ENCODE measurements at places on chromosomes 13 and 19.

DNA sequence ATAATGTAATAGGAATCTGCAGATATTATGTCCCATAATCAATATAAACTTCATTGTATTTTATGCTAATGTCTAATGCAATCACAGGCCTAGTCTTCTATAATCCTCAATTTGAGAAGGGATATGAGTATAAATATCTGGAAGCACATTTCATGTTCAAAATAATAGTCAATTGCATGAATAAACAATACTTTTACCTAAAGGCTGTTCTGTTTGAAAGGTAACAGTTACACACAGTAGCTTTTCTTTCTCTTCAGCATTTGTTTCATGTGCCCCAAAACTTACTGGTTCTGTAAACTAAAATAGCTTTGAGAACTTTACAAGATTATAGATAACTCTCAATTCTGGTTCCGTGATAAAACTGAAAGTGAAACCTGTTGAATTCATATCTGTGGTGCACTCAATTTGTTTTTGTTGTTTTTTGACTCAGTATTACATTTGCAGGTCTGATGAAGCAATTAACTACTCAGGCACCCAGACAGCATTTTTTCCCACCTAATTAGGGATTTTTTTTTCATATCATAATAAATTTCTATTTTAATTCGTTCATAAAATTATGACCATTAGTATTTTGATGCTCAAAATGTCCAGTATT is 1193.8 kb downstream of the SLITRK1 start:
- DNase-seq: no peak

DNA sequence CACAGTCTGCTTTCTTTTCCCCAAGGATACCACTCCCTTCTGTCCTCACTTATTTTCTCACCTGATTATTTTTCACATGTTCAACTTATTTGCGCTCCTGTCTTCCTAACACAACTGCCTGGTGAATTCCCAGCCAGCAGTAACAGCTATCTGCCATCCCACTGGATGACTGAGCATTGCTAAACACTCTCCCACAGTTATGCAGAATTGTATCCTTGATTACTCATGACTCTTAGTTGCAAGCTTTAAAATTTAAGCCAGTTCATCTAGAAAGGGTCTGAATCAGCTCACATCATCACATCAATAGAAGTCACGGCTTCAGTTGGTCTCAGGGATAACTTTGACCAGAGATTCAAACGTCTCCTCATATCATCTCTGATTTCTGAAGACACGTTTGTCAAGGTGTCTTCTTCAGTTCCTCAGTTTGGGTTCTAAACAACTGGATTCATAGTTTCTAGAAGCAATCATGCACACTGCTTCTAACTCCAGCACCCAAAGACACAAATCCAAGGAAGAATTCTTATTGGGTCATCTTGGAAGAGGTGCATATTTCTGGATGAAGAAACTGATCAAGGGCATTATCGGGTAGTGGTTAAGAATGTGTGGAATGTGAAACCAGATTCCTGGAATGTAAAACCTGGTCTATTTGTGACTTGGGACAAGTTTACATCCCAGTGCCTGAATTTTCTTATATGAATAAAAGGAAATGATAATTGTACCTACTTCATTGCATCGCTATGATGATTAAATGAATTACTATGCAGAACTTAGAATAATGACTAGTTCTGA is 13.9 kb upstream of the DACH1 start:
- no peak for DNase-seq

GRCh38 chr19:56191115-56191514 is 6.5 kb downstream of the ZSCAN5B start:
- DNase-seq: no peak

GRCh38 chr19:3366753-3367627 is 607 bp downstream of the NFIC start:
- DNase-seq: no peak

- DNase-seq: no peak
Measured at GRCh38 chr13:94968757-94969086, 256.4 kb upstream of the SOX21 start.

GRCh38 chr19:2663920-2664571 is 38.4 kb downstream of the GNG7 start:
- no peak for DNase-seq

GRCh38 chr13:48909056-48909389 is 66.7 kb upstream of the FNDC3A start:
- no peak for DNase-seq

GRCh38 chr19:19748249-19748938 is 15.5 kb upstream of the ZNF14 start:
- no peak for DNase-seq

GRCh38 chr19:42206871-42207755 is 10.4 kb downstream of the DEDD2 start:
- DNase-seq: no peak

DNA sequence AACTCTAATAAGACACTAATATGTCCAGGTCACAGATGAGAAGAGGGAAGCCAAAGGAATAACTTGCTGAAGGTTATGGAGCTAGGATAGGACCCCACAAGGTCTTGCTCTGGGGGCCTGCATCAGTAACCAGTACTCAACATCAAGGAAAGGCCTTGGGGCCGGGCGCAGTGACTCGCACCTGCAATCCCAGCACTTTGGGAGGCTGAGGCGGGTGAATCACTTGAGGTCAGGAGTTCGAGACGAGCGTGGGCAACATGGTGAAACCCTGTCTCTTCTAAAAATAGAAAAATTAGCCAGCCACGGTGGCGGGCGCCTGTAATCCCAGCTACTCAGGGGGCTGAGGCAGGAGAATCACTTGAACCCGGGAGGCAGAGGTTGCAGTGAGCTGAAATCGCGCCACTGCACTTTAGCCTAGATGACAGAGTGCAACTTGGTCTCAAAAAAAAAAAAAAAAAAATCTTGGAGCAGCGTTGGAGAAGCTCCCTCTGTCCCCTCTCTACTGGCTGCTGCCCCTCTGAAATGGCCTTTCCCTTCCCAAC is 1.8 kb downstream of the LONP1 start:
- no peak for DNase-seq

GRCh38 chr13:101512650-101513049 is 60.2 kb downstream of the ITGBL1 start:
- no peak for DNase-seq

DNA sequence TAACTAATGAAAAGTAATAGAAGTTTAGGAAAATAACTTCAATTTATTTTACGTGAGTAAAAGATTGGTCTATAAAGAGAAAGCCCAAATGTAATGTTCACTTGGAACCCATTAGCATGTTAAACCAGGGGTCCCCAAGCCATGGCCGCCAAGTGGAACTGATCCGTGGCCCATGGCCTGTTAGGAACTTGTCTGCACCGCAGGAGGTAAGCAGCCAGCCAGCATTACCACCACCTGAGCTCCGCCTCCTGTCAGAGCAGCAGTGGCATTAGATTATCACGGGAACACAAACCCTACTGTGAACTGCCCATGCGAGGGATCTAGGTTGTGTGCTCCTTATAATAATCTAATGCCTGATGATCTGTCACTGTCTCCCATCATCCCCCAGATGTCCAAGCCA is 818.7 kb upstream of the GPC6 start:
- DNase-seq: no peak

DNA sequence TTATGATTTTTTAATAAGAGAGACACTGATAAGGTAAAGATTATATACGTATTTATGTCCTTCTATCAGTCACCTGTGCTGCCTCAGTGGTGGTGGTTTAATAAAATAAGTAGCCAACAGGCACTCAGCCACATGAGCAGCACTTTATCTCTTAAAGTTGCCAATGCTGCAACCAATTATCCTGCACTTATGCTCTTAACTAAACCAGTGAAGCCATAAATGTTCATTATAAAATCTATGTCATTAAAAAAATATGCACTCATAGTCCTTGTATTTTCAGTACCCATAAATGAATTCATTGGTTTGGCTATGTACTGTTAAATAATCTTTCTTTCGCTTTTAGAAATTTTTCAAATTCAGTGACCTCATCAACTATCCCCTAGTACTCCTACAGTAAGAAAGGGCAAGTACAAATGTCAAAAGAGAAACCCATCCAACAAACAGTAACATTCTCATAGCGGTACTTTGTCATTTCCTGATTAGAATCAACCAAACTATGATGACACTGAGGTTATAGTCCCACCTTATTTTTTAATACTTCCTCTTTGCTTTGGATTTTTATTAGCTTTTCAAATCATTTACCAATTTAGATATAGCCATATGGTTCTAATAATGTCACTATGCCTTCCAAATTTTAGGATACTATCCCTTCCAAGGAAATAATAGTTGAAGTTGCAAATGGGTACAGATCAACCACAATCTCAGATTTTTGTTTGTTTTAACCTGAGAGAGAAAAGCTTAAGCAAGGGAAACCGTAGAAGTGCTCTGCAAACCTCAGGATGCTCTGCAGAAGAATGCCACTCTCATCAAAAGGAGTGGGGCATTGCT is 190.9 kb downstream of the KLF12 start:
- no peak for DNase-seq

DNA sequence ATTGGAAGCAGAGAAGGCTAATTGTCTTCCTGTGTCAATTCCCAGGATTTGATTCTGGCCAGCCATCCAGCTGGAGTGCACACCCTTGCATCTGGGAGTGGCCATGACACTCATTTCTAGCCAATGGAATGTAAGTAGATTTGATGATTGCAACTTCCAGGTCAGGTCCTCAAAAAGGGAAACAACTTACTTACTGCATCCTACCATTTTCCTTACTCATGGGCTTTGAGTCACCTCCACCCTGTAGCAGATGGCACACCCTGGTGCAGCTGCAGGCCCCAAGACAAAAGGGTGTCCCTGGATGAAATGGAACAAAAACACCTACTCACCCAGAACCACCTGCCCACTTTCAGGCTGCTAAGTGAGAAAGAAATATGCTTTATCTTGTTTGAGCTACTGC is 27.3 kb upstream of the MPHOSPH8 start:
- no peak for DNase-seq

DNA sequence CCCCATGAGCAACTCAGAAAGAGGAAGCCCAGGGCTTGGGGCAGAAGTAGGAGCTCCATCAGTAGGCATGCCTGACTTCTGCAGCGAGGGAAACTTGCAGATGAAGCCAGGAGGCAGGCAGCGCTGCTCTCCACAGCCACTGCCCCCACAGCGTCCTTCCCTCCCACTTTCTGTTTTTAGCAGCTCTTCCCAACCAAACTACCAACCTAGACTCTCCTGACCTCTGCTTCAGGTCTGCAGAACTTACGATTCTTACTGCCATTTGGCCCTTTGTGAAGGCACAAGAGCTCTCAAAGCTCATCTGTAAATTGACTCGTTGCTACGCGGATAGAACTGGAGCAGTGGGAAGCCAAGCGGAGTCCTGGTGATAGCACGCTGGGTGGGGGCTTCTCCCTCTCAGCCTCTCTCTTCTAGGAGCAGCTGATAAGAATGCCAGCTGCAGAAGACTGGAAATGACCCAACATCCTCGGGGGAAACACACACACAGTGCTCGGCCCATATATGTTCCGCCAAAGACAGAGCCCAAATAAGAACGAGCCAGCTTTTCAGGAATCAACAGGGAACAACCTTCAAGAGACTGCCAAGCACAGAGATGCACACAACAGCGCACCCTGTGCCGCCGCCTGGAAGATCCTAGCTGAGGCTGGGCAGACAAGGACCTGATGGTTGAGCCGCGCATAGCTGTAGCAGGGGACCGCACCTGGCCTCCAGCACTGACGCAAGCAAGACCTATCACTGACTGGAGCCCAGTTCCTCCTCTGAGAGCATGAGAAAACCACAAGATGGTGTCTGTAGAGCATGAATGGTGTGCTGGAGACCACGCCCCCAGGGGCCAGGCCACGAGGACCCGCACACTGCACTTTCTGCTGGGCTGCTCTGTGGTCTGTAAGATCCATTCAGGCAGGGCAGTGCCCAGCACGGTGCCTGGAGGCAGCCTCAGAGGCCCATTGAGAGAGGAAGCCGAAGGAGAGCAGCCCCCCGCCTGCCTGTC is 15.9 kb upstream of the SLC35E1 start:
- no peak for DNase-seq

- no peak for DNase-seq
Measured at GRCh38 chr13:81738364-81738763, 1397.4 kb upstream of the SPRY2 start.

GRCh38 chr19:31499281-31500196 is 150.3 kb upstream of the TSHZ3 start:
- DNase-seq: no peak

DNA sequence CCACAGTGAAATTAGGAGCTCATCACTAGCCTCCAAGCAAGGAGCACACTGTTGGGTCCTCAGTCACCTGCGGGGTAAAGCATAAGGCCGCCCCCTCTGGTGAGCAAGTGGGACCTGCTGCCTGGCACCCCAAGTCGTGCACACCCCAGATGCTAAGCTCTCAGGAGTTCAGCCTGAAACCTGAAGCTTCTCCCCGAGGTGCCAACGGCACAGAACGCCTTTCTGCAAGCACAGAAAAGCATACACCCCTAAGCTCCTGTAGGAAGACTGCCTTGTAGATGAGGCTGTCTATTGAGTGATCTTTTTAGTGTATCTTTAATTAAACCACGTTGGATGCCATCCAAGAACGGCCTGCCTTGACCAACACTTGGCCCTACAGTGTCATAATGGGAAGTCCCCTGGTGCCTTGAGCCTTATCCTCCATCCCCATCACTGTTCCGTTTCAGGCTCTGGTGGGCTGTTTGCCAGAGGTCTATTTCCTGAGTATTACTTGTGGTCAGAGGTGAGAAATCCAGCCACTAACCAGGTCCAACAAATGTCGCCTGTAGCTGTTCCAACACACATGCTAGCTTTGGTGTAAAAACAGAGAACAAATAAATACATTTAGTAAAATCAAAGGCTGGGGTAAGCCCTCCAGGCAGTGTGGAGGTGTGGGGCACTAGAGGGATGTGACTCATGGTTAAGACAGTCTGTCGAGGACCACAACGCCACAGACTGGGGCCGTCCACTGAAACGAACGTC is 44.8 kb downstream of the C13orf42 start:
- DNase-seq: no peak

DNA sequence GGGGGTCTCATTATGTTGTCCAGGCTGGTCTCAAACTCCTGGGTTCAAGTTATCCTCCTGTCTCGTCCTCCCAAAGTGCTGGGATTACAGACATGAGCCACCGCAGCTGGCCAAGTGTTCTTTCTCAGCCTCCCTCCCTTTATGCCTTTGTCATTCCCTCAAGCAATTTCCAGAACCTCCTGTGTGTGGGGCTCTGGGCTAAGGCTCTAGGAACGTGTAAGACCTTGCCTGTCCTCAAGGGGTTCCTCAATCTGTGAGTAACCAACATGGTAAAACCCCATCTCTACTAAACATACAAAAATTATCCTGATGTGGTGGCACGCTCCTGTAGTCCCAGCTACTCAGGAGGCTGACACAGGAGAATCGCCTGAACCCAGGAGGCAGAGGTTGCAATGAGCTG is 15.5 kb upstream of the SPACA4 start:
- no peak for DNase-seq

- no peak for DNase-seq
Measured at GRCh38 chr19:38728752-38729541, 15.3 kb downstream of the CAPN12 start.
